ENCODE measurements at places on chromosomes 5 and 9.

DNA sequence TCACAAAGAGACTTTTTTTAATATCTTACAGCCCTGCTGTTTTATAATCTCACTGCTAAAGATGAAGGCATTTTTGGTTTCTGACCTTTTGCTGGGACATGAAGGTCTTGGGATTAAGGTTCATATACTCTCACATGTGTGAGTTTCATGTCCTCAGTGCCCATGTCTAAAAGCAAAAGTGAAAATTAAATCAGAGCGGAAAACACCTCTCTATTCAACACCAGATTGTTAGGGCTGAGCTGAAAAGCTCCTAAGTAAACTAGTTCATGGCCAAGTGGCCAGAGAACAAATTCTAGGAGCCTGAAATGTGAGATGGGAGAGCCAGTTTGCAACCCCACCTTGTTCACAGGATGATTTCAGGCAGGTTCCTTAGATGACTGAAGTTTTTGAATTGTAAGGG, 110.9 kb downstream of the GRIA1 start:
- DNase-seq: no peak

- DNase-seq: peak; percentile 47
These were observed 57.9 kb downstream of the DOCK8 start for GRCh38 chr9:272251-273213.

DNA sequence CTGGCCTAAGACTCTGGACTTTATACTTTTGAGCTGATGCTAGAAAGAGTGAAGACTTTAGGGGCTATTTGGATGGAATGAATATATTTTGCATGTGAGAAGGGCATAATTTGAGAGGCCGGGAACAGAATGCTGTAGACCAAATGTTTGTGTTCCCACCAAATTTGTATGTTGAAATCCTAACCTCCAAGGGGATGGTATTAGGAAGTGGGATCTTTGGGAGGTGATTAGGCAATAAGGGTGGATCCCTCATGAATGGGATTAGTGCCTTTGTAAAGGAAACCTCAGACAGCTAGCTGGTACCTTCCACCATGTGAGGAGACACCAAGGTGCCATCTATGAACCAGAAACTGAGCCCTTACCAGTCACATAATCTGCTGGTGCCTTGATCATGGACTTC, 165.1 kb upstream of the S1PR3 start:
- DNase-seq: no peak

DNA sequence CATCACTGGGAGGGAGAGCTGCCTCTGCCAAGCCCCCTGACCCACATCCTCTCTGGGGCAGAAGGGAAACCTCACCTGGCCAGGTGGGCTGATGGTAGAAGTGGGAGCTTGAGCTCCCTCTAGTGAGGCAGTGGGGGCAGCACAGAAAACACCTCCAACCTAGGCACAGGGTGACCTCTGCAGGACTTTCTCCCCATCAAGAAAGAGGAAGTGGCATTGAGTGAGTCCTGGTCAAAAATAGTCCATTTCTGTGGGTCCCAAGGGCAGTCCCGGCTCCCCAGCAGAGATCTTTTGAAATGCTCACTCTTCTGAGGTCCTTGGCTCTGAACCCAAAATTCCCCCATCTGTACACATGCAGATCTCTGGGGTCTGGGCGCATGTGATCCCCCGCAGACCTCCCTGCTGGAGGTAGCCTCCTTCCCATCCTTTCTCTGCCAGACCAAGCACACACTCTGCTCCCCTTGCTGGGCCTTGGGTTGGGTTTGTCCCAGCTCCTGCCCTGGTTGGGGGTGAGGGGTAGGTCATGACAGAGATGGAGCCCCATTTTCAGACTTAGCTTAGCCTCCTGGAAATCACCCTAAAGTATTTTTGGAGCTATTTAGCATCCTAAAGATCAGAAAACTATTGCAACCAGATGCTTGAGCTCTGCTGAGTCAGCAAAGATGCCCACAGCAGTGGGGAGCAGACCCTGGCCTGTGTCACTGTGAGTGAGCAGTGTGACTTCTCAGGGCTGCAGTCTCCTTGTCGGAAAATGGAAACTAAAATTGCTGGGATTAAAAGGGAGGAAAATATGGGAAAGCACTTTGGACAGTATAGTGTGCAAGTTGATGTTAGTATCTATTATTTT, 41.6 kb upstream of the LCP2 start:
- DNase-seq: peak; percentile 49

- no peak for DNase-seq
These were observed 16.3 kb downstream of the KLF9 start for GRCh38 chr9:70398145-70398556.

DNA sequence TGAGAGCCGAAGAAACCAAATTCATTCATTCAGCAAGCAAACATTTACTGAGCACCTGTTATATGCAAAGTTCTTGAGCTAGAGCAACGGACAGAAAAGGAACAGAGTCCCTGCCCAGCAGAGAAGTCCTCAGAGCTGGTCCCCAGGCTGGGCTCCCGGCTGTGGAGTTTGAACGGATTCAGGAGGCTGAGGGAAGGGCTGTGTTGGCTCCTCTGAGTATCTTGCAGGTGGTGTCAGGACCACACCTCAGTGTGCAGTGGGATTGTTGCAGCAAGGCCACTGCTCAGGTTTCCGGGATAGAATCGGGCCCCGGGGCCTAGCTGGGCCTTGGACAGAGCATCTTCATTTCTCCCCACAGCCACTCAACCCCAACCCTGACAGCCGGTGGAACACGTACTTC, 5.1 kb downstream of the TBC1D13 start:
- DNase-seq: no peak

- no peak for DNase-seq
These were observed 439.0 kb upstream of the MPDZ start for GRCh38 chr9:13718539-13718938.

DNA sequence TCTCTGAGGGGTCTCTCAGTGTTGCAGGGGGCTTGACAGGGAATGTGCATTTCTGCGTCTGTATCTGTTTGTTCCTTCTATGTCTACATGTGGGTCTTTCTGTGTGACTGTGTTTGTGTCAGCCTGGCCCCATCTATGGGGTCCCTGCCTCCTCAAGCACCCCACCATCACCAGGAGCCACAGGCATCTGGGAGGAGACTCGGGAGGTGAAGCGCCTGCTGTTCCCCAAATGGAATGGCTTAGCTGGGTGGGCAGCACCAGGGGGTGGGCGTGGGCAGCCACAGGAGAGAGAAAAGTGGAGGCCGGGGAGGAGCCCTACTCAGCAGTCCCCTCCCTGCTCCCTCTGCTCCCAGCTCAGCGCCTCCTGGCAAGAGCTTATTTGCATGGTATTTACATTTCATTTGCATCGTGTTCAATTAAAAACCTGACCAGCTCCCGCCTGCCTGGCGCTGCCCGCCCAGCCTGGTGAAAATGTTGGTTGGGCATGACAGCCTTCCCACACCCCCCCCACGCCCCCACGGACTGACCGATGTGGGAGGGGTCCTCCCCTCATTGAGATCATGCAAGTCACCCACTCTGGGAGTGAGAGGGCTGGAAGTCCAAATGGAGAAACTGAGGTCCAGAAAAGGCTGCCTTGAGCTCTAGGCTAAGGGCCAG, 50.5 kb downstream of the CXXC5 start:
- no peak for DNase-seq

DNA sequence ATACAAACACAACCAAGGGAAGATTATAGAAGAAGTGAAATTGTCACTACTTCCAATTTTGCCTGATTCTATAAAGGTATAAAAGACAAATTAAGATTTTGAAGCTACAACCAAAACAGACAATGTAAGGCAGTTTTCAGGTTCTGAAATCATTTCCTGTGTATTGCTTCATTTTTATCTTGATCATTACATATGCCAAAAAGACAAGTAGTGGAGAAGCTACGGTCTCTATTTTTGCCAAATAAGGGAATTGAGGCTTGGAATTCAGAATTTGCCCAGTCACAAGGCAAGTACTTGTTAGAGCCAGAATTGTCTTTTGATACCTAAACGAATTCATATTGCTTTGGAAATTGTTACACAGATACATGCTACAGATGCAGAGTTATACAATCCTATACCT, 20.6 kb downstream of the EDIL3 start:
- no peak for DNase-seq

GRCh38 chr9:116163293-116164055, 9.9 kb downstream of the PAPPA start:
- DNase-seq: no peak

- no peak for DNase-seq
These were observed 102.2 kb downstream of the CMYA5 start for GRCh38 chr5:79791843-79792242.

DNA sequence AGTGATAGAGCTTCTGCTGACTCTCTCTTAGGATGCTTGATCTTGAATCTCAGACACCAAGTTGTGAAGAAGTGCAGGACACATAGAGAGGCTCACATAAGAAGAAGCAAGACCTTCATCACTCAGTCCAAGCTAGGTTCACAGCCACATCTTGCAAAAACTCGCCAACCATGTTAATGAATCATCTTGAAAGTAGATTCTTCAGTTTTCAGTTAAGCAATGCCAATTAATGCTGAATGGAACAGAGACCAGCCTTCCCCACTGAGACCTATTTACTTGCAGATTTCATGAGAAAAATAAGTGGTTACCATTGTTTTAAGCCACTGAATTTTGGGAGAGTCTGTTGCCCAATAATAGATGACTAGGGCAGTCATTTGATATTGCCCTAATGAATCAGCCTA, 217.7 kb upstream of the EDIL3 start:
- DNase-seq: no peak

- DNase-seq: no peak
These were observed 39.2 kb downstream of the PPIC start for GRCh38 chr5:122997294-122997693.

- no peak for DNase-seq
These were observed 1115.5 kb downstream of the TAF11L14 start for GRCh38 chr5:18749763-18750162.

- no peak for DNase-seq
These were observed 398.6 kb downstream of the PSAT1 start for GRCh38 chr9:78695519-78695918.

GRCh38 chr9:99787556-99787955, 34.1 kb upstream of the NR4A3 start:
- DNase-seq: no peak

Data from stimulated activated CD8-positive, alpha-beta memory T cell treated with anti-CD3 and anti-CD28 coated beads, Interleukin-12 subunit alpha, Interleukin-12 subunit beta, amount 100 ng/mL, for 4 hours (primary cell).